ENCODE measurements at places on chromosomes 7 and 10.

- DNase-seq = peak; percentile 70
Observed at GRCh38 chr7:10940704-10941355, 32.8 kb upstream of the PHF14 start.

DNA sequence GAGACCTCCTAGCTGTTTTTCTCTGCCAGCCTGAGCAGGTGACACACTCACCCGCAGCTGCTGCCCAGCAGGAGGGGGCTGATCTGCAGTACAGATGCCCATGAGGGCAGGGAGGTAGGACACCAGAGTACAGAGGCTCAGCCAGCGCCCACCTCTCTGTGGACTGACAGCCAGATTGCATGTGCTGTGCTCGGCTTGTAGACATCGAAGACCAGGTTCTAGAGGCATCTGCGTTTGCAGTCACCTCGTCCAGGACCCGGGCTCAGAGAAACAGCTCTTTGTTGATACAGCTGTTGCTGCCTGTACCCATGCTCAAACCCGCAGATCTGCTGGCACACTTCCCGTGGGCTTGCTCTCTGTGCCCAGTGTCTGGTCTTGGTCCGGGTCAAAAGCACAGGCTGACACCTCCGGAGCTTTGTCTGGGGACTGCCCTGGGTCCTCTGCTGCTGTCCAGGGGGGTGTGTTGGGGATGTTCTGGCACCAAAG, 224.7 kb downstream of the GLRX3 start:
- DNase-seq = no peak

DNA sequence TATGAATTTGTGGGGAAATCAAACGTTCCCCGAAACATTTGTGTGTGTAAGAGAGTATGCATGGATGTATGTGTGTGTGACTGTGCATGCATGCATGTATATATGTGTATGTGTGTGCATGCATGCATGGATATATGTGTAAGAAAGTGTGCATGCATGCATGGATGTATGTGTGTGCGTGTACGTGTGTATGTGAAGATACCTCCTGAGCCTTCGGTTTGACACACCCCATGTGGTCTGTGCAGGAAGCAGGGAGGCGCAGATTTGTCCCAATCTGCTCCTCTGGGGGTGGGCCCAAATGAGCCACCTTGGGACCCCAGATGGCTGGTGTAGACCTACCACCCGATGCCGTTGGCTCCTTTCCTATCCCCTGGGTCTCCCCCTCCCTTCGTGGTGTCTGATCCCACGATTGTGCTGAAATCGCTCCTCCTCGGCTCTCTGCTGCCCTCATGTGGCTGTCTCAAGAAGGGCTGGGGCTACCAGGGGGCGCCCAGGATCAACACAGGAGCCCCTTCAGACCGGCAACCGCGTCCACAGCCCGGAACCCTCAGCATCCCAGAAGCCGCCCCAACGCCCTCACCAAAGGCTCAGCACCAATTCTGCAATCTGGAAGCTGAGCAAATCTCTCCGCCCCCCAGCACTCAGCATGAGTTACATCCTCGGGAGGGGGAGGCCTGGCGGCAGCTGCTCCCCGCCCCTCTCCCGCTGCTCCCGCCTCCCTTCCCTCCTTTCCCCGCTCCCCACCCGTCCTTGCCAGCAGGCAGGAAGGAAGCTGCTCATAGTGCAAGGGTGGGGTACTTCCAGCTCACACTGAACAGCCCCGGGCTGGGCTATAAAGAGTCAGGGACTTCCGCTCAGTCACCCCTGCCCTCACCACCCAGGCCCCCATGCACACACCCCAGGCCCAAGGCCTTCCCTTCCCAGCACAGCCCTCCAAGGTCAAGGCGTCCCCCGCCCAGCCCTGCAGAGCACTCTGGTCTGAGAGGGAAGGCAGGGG, 2.3 kb upstream of the NOS3 start:
- peak; percentile 53 for DNase-seq

DNA sequence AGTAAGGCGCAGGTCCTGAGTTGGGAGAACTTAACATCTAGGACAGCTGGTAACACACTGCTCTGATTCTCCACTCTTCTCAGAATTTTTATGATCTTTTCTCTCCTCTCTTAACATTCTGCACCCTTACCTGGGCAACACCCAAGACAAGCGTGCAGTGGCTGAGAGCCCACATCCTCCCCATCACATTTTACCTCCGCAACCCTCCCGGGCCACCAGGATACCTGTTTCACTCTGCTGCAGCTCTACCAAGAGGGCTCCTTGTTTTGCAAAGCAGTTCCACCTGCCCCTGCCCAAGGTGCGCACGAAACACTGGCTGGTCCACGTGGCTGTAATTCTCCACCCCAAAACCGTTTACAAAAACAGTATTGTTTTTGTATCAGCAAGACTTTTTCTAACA, 81.5 kb downstream of the ITIH5 start:
- DNase-seq = no peak

DNA sequence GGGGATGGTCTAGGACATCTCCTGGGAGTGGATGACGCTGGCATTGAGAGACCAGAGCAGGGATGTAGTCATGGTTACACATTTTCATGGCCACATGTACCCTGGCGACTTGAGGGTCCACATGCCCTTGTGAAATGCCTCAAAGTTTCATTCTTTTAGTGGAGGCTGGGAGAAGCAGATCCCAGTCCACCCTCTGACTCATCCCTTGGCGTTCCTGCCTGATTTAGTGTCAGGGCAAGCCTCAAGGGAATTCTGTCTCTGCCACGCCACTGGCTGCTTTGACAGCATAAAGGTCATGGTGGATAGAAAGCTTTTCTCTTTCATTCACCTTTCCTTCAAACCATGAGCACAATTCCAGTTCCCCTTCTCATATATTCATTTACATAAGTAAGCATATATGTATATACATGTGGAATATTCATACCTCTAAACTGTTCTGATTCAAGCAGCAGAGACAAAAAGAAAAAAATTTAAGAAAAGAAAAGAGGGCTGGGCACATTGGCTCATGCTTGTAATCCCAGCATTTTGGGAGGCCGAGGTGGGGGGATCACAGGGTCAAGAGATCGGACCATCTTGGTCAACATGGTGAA, 21.8 kb upstream of the KIF5B start:
- no peak for DNase-seq

GRCh38 chr10:131346456-131346855, 34.9 kb upstream of the TCERG1L start:
- DNase-seq = no peak

DNA sequence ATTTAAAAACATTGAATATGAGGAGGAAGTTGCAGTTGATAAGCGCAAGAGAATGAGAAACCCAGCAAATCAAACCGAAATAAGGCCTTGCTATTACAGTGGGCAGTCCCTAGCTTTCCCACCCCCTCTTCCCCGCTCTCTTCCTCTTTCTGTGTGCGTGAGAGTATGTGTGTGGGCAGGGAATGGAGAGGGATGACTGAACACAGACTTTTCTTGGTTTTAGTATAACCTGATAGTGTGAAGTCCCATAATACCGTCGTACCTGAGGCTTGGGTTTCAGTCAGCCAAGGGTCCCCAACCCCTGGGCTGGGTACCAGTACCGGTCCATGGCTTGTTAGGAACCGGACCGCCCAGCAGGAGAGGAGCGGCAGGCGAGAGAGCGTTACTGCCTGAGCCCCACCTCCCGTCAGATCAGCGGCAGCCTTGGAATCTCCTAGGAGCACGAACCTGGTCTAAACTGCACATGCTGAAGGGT, 255.3 kb downstream of the CELF2 start:
- no peak for DNase-seq

GRCh38 chr10:91520661-91521060, 110.5 kb downstream of the HECTD2 start:
- no peak for DNase-seq

Data from MM.1S (cell line).